ENCODE measurements at places on chromosomes 11 and 22.
A peak's percentile ranks its signal among the peaks of the same experiment; 100 is the strongest.

DNA sequence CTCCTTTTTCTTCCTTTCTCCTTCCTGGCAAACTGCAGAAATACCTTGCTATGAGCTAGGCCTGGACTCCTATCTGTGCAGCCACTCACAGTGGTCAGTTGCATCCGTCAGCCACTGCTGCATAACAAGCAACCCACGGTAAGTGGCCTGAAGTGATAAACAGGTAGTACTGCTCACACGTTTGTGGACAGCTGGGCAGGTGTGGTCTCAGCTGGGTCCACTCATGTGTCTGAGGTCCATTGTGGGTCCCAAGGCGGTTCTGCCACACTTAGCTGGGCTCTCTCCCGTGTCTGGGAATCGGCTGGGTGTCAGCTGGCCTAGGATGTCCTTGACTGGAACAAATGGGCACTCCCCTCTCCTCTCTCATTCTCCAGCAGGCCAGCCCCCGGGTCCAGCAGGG is 109.3 kb downstream of the BRD1 start:
- no peak for DNase-seq

GRCh38 chr11:68843703-68844312 is 2.1 kb upstream of the CPT1A start:
- peak; percentile 64 for DNase-seq

- DNase-seq: no peak
Measured at GRCh38 chr11:115286614-115287013, 217.6 kb downstream of the CADM1 start.

DNA sequence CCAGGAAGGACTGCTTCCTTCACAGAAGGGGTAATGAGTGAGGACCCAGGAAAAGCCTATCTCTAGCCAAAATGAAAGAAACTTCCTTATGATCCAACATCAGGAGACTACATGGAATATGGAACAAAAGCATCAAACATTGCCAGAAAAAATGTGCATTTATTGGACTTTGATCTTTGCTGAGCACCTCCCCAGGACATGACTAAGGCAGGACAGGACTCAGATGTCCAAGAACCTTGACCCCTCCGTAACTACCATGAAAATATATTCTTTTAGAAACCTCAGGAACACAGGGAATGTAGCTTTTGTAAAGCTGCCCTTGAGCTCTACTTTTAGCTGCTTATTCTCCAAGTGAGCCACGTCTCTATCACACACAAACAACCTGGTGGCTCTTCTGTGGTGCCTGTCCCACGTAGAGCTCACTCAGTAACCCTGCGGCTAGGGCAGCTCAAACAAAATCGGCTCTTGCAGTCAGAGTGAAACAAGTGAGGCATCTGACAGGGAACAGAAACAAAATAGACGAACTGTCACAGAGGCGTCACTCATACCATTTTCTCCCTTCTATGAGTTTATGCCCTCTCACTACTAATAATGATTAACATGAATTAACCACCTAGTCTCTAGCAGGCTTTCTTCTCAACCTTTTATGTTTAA is 471.5 kb upstream of the API5 start:
- no peak for DNase-seq

DNA sequence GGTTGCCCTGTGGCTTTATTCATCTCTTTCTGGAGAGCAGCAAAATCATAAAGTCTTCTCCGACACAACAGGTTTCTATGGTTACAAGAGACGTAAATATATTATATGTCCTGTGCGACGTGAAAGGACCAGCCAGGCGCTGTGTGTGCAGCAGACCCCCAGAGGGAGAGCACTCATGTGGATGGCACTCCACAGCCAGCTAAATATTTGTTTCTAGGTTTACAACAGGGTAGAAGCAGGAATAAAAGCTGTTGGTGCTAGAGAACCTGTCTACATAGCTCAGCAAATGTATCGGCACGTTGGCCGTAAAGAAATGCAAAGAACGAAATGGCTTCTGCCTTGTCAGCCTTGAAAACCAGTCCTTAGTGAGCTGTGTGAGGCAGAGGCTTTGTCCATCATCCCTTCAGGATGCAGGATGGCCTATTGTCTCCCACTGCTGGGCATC is 133.8 kb upstream of the PITPNB start:
- DNase-seq: no peak

DNA sequence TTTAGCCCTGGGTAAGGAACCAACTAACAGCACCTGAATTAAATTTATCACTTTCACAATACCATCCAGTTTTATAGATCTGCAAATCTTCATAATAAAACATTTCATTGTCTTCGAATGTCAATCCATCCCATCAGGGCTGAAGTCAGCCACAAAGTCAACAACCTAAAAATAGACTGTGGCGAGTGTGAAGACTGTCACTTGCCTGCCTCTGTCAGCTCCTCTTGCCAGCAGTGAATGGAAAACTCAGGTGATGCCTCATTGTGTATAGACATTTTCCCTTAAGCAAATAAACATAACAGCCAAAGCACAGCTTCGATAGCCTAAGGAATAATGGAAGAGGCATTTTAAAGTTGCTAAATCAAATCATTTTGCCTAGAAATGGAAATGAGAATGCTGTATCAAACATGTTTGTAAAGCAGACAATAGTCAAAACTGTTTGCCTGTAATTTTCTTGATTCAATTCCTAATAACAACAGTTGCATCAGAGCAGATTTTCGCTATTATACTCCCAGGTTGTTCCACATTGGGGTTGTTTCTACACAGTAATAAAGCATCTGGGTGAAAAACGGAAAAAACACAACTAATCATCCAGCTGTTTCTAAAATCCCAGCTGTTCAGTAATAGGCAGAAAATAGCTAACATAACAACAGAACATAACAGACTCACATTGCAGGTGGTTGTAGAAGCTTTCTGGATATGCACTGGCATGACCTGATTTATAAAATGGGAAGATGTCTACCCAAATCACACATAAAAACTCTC is 15.7 kb downstream of the KCNA4 start:
- DNase-seq: no peak

- no peak for DNase-seq
Measured at GRCh38 chr11:30304620-30305019, 18.3 kb upstream of the ARL14EP start.

DNA sequence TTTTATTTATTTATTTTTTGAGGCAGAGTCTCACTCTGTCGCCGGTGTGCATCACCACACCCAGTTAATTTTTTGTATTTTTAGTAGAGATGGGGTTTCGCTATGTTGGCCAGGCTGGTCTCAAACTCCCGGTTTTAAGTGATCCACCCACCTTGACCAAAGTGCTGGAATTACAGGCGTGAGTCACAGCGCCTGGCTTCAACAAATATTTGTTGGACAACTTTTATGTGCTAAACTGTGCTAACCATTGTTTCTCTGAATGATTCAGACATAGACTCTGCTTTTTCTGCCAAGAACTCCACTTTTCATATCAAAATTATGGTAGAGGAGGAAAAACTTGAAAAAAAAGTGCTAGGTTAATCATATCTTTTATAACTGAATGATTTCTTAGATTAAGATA is 36.3 kb downstream of the MMP7 start:
- no peak for DNase-seq

- DNase-seq: no peak
Measured at GRCh38 chr11:62201376-62201775, 7.1 kb upstream of the SCGB2A1 start.

DNA sequence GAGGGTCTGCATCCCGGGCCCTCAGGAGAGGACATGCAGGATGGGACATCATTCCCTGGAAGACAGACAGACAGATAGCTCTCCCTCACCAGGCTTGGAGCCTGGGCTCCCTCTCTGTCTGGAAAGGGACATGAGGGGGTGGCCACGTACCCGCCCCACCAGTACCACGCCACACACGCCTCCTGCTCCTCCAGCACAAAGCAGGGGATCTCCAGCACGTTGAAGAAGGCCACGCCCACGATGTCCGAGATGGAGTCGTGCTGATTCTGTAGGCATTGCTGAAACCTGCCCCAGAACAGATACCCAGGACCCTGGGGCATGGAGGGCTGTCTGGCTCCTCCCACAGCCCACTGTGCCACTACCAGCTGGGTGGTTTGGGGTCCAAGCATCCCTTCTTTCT is 2.2 kb downstream of the PLA2G3 start:
- DNase-seq: no peak

GRCh38 chr11:29913352-29913751 is 103.5 kb downstream of the KCNA4 start:
- no peak for DNase-seq

GRCh38 chr11:3196161-3197043 is 22.2 kb downstream of the MRGPRG start:
- no peak for DNase-seq

All from central memory CD4-positive, alpha-beta T cell (primary cell).